ENCODE measurements at places on chromosomes 4 and X.

- DNase-seq = no peak
These were observed 69.3 kb upstream of the HMX1 start for GRCh38 chr4:8940792-8941491.

DNA sequence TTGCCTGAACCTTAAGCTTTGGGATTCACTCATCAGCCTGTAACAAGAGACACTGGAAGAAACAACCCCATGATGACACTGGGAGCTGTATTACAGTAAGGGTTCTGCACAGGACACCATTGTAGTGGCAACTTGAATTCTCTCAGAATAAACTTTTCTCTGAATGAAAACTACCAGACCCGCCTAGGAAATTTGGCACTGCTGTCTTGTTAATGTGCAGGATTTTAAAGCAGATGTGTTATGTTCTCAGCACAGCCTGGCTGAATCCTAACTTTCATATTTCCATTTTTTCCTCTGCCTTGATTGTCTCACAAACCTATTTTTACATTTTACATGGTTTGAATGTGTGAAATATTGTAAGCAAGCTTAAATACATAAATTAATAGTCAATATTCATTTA is 253.6 kb downstream of the UNC5C start:
- DNase-seq = no peak

GRCh38 chrX:115912372-115912897 is 258.1 kb upstream of the AGTR2 start:
- no peak for DNase-seq

DNA sequence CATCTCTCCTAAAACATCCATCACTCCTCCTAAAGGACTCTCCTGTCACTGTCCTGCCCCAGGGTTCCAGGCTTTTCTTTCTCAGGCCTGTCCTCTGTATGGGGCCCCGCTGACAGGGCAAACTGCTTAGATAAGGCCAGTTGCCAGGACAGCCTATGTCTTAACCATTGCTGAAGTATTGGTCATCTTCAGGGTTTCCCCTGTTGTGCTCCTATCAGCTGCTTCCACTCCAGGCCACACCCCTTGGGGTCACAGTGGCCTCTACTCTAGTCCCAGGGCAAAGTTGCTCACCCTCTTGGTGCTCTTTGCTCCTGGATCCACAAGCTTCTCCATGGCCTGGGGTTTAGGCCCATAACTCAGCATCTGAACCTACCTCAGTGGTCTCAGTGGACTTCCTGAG is 138.0 kb upstream of the PJA1 start:
- DNase-seq = no peak

GRCh38 chrX:101605146-101605545 is 12.7 kb downstream of the ARMCX6 start:
- DNase-seq = peak; percentile 25

DNA sequence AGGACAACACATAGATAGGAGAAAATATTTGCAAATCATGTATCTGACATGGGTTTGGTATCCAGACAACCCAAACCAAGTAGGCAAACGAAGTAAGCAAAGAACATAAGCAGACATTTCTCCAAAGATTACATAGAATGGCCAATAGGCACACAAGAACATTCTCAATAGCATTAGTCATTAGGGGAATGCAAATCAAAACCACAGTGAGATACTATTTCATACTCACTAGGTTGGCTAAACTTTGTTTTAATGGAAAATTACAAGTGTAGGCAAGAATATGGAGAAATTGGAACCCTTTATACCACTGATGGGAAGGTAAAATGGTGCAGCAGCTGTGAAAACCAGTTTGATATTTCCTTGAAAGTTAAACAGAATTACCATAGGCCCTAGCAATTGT is 74.7 kb downstream of the CHRNA9 start:
- DNase-seq = peak; percentile 65

- DNase-seq = no peak
These were observed 230.8 kb downstream of the TMEM47 start for GRCh38 chrX:34426334-34426733.

- peak; percentile 73 for DNase-seq
These were observed 128.5 kb downstream of the PRSS12 start for GRCh38 chr4:118224243-118224829.
